ENCODE measurements at places on chromosomes 3 and 15.
A peak's percentile ranks its signal among the peaks of the same experiment; 100 is the strongest.

- no peak for DNase-seq
These were observed 134.0 kb upstream of the IL12A start for GRCh38 chr3:159854500-159855124.

DNA sequence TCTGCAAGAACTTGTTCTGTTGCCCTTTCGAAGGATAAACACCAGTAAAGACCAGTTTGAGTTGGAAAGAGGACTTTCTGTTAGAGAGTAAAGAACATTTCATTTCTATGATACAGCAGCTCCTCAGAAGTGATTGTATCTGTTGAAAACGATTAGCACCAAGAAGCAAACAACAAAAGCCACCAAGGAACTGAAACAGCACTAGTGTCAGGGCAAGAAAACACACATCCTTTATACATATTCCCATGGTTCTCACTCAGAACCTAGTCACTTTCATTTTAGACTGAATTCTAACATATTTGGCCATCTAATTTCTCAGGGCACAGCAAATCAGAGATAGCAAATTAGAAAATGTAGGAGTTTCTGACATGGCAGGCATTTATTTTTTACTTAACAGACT, 116.1 kb downstream of the ATP1B3 start:
- DNase-seq: no peak

GRCh38 chr15:53872410-53872809, 105.8 kb upstream of the UNC13C start:
- no peak for DNase-seq

GRCh38 chr3:58742239-58742638, 75.7 kb upstream of the FAM3D start:
- DNase-seq: no peak

DNA sequence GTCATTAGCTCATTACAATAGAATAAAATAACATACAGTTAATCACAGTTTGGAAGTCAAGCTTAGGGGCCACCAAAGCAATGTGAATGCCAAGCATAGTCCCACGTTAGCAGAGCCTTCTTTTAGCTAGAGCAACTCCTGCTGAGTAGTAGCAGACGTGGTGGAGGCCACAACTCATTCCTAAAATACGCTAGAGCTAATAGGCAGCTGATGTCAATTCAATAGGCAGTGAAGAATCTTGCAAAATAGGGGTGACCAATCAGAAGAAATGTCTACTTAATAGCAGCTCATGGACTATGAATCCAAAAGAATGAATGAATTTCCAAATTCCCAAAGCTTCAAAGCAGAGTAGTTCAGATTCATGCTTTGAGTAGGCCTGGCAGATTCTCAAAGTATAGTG, 292.9 kb upstream of the RORA start:
- no peak for DNase-seq

- no peak for DNase-seq
These were observed 22.5 kb upstream of the PPIB start for GRCh38 chr15:64185146-64185911.

- no peak for DNase-seq
These were observed 43.1 kb downstream of the XXYLT1 start for GRCh38 chr3:195227871-195228270.

- no peak for DNase-seq
These were observed 499.0 kb downstream of the PYDC2 start for GRCh38 chr3:191959876-191960413.

DNA sequence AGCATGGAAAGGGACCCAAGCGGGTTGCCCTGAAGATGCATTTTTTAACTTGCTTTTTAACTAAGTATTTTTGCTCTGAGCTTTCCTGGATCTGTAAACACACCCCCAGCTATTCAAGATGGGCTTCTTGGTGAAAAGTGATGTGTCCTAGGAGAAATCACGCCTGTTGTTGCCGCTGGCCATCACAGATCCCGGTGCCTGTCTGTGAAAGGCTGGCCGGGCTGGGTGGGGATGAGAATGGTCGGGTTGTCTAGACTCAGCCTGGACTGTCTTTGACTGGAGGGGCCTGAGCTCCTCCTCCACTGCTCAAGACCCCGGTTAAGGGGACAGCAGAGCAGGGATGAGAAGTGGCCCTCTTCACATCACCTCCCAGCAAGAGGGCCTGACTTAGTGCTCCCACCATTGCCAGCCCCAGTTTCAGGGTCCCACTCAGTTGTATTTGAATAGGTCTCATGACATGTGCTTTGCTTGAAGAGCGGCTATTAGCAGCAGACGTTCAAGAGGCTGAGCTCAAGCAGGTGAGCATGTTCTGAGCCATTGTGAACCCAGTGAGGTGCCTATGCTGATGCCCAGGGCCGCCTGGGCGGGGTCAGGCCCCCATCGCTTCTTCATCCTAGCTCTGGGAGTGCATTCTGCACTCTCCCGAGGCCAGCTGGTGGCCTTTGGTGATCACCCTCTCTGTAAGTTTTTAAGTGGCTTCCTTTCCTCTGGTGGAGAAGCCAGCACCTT, 79.9 kb downstream of the IGF1R start:
- no peak for DNase-seq

- no peak for DNase-seq
These were observed 10.8 kb downstream of the ZNF774 start for GRCh38 chr15:90362936-90363212.

- DNase-seq: no peak
These were observed 151.3 kb downstream of the GHSR start for GRCh38 chr3:172296975-172297332.

DNA sequence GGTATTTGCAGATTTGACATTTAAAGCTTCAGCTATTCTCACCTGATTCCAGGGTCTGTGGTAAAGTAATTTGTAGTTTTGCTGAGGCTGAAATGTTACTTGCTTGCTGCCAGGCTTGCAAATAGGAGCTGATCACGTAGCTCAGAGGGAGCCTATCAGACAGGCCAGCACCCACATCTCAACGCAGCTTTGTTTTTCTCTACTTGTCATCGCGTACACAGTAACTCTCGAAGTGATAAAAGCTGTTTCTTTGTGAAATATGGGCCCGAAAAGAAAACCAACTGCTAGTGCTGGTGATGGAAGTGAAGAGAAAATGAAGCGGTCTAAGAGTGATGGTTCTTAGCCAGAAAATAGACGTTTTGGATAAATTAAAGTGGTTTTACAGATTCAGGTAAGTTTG, 23.4 kb downstream of the RAB5A start:
- DNase-seq: no peak

DNA sequence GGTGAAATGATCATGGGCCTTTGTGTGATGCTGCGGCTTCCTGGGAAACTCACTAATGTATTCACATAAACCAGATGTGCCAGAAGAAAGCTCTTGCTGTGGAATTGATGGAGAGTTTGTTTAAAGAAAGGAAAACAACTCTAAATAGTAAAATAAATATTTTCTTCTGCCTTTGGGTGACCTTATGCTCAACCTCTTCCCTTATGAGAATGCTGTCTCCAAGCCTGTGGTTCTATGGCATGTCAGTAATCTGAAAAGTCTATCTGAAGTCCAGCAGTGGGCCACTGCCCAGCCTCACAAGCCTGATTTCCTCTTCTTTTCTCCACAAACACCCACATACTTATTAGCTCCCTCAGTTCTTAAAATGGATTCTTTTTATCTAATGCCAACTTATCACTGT, 49.9 kb upstream of the PHLDB2 start:
- no peak for DNase-seq

- no peak for DNase-seq
These were observed 46.2 kb downstream of the CMTM7 start for GRCh38 chr3:32437896-32438295.

DNA sequence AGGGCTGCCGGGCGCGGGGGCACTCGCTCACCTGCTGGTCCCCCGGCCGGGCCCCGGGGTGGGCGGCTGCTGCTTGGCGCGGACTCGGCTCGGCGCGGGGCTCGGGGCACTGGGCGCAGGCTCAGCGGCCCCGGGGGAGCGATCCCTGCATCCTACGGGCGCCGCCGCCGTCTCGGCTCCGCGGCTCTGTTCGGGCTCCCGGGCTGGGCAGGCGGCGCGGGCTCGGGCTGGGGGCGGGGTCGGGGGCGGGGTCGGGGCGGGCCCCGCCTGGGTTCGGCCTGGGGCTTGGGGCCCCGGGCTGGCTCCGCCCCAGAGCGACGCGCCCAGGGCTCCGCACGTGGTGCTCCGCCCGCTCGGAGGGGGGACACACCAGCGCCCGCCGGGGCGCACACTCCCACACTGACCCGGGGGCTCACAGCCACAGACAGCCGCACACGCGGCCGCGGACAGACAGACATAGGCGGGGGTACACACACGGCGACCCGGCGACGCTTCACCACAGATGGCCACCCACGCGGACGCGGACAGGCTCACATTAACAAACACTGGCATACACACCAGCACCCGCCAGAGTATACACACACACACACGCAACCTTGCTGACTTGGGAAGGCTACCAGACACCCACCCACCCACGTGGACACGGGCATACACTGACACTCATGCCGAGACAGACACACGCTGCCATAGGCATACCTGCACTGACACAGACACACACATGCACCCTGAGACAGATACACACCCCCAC, at the start of gene SCN5A:
TSS of gene SCN5A (minus strand) at position 188 of the 748 bp plus-strand sequence. CDS start 16,380 bp downstream, outside the sequence.
- peak; percentile 63 for DNase-seq

- DNase-seq: no peak
These were observed 1.5 kb downstream of the CDC25A start for GRCh38 chr3:48186631-48187300.

DNA sequence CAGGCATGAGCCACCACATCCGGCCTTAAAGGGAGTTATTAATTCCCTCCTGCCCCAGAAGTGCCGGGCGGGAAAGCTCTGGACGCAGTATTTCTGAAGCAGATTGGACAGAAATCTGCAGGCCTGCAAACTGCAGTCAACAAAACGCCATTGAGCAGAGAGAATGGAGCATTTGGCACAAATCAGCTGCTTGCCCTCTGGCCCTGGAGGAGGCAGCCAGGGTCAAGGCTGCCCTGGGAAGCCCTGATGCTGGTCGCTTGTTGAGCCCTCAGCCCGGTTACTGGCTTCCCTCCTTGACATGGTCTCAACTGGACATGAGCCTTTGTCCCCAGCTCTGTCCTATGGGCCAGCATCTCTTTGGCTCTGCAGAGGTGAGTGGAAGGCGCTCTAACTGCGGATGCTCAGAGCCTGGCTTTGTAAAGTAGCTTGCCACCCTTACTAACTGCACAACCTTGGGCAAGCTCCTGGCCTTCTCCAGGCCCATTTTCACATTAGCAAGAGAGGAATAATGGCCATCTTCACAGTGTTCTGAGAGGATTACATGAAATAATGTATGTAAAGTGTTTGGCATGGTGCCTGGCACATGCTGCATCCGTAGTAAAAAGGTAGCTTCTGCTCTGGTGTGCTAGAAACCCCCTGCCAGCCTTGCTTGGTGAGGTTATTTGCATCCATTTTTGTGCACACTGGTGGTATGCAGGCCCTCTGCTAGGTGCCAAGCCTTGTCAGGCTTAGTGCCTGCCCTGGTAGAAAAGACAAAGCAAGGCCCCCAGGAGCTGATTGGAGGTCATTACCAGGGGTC, 4.1 kb downstream of the SEMA4B start:
- no peak for DNase-seq

- no peak for DNase-seq
These were observed 1.6 kb downstream of the TPM1 start for GRCh38 chr15:63044077-63044644.

- no peak for DNase-seq
These were observed 83.6 kb upstream of the SMAD3 start for GRCh38 chr15:66981771-66982170.

DNA sequence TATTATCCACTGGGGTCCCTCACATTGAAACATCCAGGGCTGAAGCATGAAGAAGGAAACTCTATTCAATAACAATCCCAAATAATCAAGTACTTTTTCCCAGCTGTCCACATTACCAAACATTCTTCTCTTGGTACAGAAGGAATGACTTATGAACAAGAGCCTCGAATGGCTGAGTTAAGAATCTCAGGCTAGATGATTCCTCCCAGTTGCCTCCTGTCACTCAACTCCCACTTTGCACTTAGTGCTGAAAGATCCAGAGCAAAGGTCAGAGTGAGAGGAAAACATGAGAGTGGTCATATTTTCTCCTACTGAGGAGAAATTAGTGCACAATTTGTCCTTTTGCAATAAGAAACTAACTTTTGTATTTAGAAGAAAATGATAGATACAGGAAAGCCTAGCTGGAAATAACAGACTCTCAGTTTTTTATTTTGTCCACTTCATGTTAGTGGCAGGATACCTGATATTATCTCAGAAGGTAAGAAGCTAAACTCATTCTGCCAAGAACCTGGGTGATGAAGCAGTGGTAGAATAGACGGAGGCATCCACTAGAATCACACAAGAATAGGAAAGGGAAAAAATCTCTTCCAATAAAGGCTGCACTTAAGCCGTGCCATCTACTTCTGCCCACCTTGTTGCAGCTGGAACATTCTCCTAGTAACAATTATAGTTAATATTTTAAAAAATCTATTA, 46.2 kb downstream of the GADL1 start:
- DNase-seq: no peak

GRCh38 chr3:38738630-38739395, 77.2 kb downstream of the SCN10A start:
- no peak for DNase-seq

- DNase-seq: no peak
These were observed 327.6 kb downstream of the GRM7 start for GRCh38 chr3:7188551-7188950.

GRCh38 chr3:45088543-45089358, 57.4 kb downstream of the CDCP1 start:
- no peak for DNase-seq

- DNase-seq: no peak
These were observed 31.9 kb downstream of the RAB8B start for GRCh38 chr15:63221346-63221745.
